ENCODE measurements at places on chromosomes 7 and 10.

DNA sequence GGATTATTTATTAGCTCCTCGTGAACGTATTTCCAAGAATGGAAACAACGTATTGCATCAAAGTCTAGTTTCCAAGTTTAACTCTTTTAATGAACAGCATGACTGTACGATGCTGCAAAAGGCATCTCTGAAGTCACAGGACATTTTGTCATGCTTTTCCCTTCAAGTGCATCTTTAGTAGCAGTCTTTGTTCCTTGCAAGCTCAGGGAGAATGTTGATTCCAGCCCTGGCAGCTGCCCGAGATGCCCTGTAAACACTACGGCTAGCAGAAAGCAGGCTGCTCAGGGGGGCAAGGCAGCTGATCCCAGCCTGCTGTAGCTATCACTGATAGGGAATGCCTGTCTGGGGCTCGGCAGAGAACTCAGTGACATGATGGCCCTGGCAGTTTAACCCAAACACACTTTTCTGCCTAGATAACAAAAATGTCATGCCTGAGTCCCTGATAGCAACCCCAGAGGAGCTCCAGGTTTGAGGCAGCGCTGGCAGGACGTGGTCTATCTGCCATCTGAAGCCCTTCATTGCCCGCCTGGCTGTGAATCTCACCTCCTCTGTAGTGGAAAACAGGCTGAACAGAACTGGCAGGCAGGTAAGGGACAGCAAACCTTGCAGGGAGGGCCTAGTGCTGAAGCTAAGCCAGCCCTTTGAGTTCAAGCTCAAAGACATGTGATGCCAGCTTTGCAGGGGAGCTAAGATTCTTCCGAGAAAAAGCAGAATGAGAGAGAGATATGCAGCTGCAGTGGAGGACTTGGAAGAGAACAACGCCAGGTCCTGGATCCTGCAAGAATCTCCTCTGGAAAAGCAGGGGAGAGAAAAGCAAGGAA lies 264.6 kb downstream of the SNX10 start:
- DNase-seq = no peak

DNA sequence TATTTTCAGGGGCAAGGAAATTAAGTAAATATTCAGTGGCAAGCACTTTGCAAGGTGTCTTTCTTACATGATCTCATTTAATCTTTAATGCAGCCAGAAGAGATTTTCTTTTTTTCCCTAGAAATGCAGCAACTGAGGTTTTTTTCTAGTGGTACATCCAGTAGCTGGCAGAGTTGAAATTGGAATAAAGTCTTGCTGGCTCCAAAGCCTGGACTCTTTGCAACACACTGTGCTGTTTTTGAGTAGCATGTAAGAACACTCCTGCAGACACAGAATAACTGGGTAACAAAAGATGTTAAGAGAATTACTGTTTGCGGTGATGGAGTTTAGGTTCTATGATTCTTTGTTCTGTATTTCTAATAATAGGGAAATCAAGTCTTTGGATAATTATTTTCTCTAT lies 123.6 kb downstream of the PON1 start:
- DNase-seq = no peak

DNA sequence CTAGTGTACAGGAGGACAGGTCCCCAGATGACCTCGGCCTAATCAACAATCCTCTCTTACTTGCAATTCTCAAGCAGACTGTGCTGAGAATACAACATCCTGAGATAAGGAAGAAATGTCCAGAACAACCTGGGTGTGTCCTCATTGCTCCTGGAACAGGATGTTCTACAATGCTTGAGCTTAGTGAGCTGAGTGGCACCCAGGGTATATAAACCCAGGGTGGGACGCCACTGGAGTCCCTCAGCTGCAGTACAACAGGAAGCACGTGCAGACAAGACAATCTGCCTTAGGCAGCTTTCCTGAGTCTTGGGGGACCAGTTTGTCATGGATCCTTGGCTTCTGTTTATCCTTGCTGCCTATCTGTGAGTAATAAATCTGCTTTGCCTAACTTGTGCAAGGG lies 27.7 kb upstream of the SLC25A13 start:
- no peak for DNase-seq

GRCh38 chr7:132138817-132139216 lies 437.5 kb downstream of the PLXNA4 start:
- no peak for DNase-seq

GRCh38 chr10:58258977-58259692 lies 8.6 kb downstream of the IPMK start:
- no peak for DNase-seq

- no peak for DNase-seq
Observed at GRCh38 chr7:93935102-93935501, 13.6 kb downstream of the GNG11 start.

DNA sequence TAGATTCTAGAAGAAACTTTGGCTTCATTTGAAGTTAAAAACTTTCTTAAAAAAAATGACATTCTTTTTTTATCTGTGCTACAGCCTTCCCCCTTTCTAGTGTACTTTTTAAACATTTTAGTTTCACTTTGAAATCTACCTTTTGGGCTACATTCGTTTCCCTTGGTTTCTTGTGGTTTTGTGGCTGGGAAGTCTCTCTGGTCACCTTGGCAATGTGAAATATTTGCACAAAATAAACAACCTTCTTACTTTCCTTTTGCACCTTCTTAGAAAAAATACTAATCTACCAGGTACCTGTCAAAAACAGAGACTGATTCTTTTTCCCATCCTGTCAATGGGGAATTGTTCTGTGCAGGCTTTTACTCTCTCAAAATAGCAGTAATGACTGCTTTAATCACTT lies 350.2 kb downstream of the GATA3 start:
- no peak for DNase-seq

DNA sequence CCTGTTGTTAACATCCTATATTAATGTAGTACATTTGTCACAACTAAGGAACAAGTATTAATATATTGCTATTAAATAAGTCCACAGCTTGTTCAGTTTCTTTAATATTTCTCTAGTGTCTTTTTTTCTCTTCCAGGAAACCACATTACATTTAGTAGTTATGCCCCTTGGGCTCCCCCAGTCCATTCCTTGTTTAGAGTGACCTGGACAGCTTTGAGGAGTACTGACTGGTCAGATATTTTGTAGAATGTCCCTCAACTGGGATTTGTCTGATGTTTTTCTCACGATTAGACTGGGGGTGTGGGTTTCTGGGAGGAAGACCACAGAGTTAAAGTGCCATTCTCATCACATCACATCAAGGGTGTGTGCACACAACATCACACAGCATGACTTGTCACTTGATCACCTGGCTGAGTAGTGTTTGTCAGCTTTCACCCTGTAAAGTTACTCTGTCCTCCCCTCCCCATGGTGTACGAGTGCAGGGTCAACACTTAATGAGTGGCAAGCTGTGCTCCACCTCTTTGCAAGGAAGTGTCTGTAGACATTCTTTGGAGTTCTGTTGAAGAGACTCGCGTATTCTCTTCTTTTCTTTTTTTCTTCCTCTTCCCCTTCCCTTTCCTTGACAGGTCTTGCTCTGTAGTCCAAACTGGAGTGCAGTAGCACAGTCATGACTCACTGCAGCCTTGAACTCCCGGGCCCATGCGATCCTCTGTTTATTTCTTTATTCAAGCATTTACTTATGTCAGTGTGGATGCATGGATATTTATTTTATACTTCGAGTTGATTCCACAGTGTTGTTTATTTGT lies 10.2 kb downstream of the LMTK2 start:
- DNase-seq = no peak

- no peak for DNase-seq
Observed at GRCh38 chr7:72111086-72111485, 301.1 kb downstream of the CALN1 start.

GRCh38 chr10:119120413-119120867 lies 16.5 kb downstream of the DENND10 start:
- no peak for DNase-seq

- DNase-seq = no peak
Observed at GRCh38 chr10:101029520-101030295, 1.2 kb downstream of the PDZD7 start.

DNA sequence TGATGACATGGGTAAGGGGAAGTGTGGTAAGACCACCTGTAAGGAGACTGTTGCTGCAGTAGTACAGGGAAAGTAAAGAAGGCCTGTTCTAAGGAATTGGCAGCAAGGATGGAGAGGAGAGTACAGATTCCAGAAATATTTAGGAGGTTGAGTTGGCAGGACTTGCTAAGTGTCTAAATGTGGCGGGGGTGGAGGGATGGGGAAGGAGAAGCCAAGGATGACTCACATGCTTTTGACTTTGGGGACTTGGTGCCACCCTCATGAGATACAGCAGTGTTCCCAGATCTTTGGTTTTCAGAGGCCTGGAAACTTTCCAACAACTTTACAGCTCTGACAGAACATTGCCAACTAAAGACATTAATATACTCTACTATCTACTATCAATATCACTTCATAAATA lies 45.4 kb downstream of the CDK6 start:
- DNase-seq = no peak

- DNase-seq = no peak
Observed at GRCh38 chr10:113977174-113977573, 66.5 kb upstream of the ADRB1 start.

DNA sequence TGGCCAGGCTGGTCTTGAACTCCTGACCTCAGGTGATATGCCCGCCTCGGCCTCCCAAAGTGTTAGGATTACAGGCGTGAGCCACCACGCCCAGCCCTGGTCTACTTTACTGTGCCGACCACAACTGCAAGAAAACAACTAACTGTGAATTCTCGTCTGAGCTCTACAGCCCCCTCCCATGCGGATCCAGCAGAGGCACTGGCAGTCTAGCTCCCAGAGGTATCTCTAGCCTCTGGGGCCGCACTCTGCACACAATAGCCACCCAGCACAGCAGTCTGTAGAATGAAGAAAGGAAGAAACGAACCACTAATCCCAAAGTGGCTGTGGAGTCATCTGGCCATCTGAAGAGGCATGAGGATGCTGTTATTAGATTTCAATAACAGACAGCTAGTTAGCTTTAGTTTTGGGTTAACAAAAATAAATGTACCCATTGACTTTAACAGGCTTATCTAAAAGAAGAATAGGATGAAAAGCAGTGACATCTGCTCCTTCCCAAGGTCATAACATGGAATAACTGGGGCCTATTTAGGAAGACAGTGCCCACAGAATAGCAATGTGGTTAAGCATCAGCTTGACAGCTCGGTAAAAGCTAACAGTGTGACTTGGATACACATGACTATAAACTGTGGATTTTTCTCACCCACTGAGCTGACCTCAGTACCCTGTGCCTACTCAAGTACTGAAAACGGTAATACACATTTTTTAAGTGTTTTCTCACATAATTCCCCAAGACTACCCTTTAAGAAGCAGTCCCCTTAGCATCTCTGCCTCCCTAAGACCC lies 131.9 kb downstream of the TNS3 start:
- DNase-seq = no peak

DNA sequence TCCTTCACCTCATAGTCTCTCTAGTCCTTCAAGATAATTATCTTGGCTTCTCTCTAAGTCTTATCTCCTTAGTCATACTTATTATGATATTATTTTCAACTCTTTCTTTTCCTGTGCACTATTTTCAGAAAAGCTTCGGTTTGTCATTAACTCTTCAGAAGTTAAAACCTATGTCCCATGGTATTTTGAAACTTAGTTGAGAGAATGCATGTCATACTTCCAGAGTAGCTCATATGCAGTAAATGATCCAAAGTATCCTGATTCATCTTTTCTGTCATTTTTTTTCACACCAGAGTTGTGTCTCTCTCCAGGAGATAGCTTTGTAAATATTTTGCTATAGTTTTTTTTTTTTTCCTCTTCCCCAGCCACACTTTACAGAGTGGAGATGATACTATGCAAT lies 1008.6 kb downstream of the NRG3 start:
- no peak for DNase-seq

GRCh38 chr10:49187950-49188761 lies at the start of gene TMEM273:
Gene TMEM273 (minus strand): TSS chr10:49188391. CDS start chr10:49188336, 55 bp downstream.
- DNase-seq = no peak

GRCh38 chr7:150360363-150361058 lies 8.1 kb upstream of the REPIN1 start:
- DNase-seq = no peak

GRCh38 chr7:155953781-155954549 lies 141.7 kb upstream of the SHH start:
- DNase-seq = no peak

GRCh38 chr7:156918635-156919034 lies 25.7 kb upstream of the LMBR1 start:
- DNase-seq = no peak

DNA sequence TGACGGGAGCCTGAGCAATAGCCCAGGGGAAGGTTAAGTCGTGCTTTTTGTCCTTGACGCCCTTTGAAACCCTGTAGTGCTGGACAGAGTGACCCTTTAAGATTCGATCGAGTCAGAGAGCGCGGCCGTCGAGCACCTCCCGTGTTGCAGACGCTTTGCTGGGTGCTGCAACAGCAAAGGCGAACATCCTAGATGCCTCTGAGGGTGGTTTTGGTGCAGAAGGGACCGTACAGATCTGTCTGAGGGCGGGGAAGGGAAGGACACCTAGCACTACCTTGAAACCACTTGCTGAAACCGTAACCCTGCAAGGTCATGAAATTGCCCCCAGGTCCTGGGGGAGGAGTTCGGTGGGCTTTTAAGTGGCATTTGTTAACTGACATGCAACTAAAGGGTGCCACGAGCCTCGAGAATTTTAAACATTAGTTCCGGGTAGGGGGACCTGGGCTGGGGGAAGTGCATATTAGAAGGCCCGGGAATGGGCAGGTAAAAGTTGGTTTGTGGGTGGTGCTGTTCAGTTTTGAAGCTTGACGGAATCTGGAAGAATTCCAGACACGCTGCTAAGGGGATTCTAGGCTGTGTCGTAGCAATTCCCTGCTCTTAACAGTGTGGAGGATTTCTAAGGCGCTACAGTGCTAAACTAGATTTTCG lies 786 bp downstream of the ATP5F1C start:
- DNase-seq = no peak

GRCh38 chr7:144388950-144389349 lies 14.5 kb downstream of the NOBOX start:
- DNase-seq = no peak

DNA sequence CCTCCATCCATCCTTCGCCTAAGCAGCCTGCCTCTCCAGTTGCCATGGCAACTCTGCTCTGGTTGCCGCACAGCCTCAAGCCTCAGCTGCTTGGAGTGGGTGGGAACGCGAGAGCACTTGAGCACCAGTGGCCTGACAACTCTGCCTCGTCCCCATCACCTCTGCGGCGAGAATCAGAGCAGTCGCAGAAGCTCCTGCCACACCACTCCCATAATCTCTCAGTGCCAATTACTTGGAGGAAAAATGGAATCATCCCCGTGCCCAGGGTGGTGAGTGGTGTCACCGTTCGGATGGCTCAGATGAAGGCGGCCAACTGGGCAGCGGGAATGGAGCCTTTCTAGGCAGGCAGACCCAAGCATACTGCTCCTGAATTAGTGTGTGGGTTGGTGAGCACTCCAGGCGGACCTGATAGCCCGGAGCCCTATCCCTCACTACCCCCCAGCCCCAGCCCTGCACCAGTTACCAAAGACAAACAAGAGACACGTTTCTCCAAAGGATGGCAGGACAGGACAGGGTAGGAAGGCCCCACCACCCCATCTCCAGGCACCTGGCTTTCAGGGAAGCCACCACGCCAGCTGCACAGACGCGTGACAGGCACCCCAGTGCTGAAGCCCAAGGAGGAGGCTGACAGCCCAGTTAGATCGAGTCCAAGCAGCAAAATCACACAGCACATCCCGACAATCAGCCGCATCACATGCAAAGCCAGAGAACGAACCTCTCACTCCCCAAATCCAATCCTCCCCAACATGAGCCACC lies 335.4 kb downstream of the PTPRN2 start:
- no peak for DNase-seq

- DNase-seq = no peak
Observed at GRCh38 chr7:131602994-131603372, 46.6 kb upstream of the PODXL start.

All from GM19239 (cell line).